ENCODE measurements at places on chromosomes 12 and 14.

- no peak for DNase-seq
Observed at GRCh38 chr14:71733210-71733883, 198.9 kb upstream of the RGS6 start.

DNA sequence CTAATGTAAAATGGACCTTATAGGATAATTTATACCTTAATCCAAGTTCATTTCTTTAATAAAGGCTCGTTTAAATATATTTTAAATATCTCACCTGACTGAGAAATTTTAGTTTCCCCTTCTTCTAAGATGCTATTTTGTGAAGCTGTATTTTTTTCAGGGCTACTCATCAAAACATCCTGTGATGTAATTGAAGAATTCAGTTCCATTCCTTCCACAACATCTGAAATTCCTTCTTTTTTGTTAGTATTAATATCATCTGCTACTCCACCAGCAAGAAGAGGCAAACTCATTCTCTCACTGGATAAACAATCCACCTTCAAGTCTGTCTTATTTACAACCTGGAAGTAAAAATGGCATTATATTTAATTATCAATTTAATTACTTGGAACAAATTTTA, 22.5 kb downstream of the LGALS3 start:
- no peak for DNase-seq

GRCh38 chr14:100067971-100068959, 3.0 kb downstream of the EVL start:
- peak; percentile 81 for DNase-seq

GRCh38 chr12:70852416-70853150, 68.0 kb downstream of the PTPRR start:
- DNase-seq, result no peak

- no peak for DNase-seq
Observed at GRCh38 chr12:19749906-19750574, 310.7 kb downstream of the AEBP2 start.

DNA sequence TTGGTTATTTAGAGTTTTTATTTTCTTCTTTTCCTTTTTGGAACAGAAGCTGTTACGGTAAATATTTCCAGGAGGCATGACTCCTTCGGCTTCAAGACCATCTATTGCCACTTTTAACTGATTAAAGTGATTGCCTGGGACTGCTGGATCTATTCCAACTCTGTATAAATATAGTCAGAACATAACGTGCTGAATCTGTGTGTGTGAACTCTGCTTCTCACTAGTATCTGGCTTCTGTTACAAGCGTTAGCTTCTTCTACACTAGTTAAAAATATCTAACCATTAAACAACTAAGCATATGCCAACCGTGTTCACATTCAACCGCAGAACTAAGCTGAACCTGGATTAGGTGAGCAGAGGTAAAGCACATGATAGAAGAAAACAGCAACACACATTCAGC, 49.0 kb downstream of the TMTC1 start:
- no peak for DNase-seq

Measured in stimulated activated CD8-positive, alpha-beta memory T cell treated with anti-CD3 and anti-CD28 coated beads, Interleukin-15, amount 100 ng/mL, for 4 hours (primary cell).